Fibroblast of villous mesenchyme (primary cell): ENCODE measurements at places on chromosomes 16 and 17. TPM values are rescaled to one million over a fixed set of nuclear protein-coding genes. Genes with fewer than 3 reads are reported as not detected.

Gene TGFB1I1
- 121 and 153 TPM in 2 replicates for total RNA-seq

Gene MSLN
- total RNA-seq = 0.32 and 0.86 TPM in 2 replicates

Gene TP53TG3
- 0.32 TPM in 1 of 2 replicates, not detected in the other for total RNA-seq

Gene GNGT2
- 0.32 TPM in 1 of 2 replicates, not detected in the other for total RNA-seq

Gene VASN
- 133 and 180 TPM in 2 replicates for total RNA-seq

Gene KRT9
- total RNA-seq = not detected in 2 replicates

Gene KRT38
- under 0.01 TPM in 1 of 2 replicates, not detected in the other for total RNA-seq

Gene ASPHD1
- 5.2 and 7.8 TPM in 2 replicates for total RNA-seq

Gene C16orf90
- not detected in 2 replicates for total RNA-seq

Gene USB1
- 24.5 and 32.4 TPM in 2 replicates for total RNA-seq

Gene KDM6B
- total RNA-seq = 3.0 and 5.8 TPM in 2 replicates

Gene EPN3
- under 0.01 TPM in 1 of 2 replicates, not detected in the other for total RNA-seq

Gene FA2H
- total RNA-seq = not detected in 2 replicates

Gene PABPN1L
- total RNA-seq = not detected in 2 replicates

Gene PLA2G10
- total RNA-seq = not detected in 2 replicates
